ENCODE measurements at places on chromosomes 2 and 18.
A peak's percentile ranks its signal among the peaks of the same experiment; 100 is the strongest.

- DNase-seq, result no peak
Observed at GRCh38 chr2:98388601-98389250, 42.5 kb downstream of the CNGA3 start.

DNA sequence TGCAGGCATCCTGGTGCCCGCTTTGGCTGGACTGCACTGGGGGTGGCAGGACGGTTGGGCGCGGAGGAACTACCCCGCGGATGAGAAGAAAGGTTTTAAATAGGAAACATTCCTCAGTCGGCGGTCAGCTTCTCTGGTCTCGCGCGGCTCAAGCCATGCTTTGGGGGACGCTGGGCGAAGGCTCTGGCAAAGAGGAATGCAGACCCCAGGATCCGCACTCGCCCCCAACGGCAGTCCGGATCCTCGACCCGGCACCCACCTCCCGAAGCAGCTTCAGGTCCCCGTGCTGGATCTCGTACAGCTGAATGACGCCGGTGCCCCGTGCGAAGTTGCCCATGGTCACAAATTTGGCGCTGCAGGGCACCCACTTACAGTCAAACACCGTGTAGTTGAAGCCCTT, 686 bp upstream of the PNO1 start:
- peak; percentile 55 for DNase-seq

- no peak for DNase-seq
Observed at GRCh38 chr2:99365661-99366060, 28.5 kb downstream of the EIF5B start.

GRCh38 chr2:162056796-162057399, 17.1 kb downstream of the DPP4 start:
- no peak for DNase-seq

- no peak for DNase-seq
Observed at GRCh38 chr2:239954166-239955086, 70.7 kb downstream of the NDUFA10 start.

GRCh38 chr18:53984021-53984420, 240.4 kb downstream of the MBD2 start:
- no peak for DNase-seq

DNA sequence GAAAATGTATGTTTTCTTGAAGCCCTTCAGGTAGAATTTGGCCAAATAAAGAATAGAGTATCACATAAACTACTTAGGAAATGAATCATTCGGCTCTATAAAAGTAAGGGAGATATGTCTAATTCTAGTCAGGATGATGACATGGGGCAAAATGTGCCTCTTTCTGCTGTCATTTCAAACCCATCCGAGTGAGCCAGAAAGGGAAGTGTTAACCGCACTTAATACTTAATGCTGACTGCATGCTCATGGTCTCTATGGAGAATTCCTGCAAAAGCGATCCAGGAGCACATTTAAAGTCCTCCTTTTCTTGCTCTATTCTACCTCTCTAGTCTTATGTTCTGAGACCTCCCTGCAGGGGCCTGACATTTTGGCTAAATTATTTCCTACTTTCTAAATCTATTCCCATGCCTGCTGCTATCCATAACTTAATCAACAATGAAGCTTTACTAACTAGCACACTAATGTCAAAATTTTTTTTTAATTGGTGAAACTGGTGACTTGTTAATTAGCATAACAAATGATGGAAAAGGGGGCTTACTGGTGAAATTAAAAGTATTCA, 127.4 kb downstream of the CDC42EP3 start:
- DNase-seq, result no peak

DNA sequence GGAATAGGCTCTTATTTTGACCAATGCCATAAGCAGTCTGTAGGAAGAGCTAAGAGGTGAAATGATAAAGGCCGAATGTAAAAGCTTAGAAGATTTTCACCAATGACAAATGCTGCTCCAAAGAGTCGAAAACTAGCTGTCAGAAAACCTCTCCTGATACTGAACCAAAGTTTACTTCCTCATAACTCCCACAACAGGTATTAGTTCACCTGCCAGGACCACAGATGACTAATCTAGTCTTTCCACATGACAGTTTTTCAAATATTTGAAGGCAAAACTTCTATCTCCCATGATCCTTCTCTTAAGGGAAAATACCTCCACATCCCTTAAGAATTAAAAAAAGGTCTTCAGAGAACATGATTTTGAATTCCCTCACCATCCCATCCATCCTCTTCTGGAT, 473.2 kb upstream of the SPHKAP start:
- no peak for DNase-seq

- DNase-seq, result no peak
Observed at GRCh38 chr2:6353669-6354068, 512.0 kb downstream of the CMPK2 start.

GRCh38 chr2:151264157-151264825, 2.6 kb upstream of the RBM43 start:
- no peak for DNase-seq

DNA sequence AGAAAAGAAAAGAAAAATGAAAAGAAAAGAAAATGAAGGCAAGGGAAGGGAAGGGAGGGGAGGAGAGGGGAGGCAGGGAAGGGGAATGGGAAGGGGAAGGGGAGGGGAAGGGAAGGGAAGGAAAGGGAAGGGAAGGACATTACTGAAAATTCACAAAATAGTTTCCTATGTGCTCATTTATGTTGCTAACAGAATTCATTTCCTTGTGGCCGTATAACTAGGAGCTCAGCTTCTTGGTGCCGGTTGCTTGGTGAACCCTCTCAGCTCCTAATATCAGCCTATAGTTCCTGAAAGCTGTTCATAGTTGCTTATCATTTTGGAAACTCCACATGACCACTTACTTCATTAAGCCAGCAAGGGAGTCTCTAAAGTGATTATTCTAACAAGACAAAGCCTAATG, 379.8 kb upstream of the TMEFF2 start:
- DNase-seq, result no peak

DNA sequence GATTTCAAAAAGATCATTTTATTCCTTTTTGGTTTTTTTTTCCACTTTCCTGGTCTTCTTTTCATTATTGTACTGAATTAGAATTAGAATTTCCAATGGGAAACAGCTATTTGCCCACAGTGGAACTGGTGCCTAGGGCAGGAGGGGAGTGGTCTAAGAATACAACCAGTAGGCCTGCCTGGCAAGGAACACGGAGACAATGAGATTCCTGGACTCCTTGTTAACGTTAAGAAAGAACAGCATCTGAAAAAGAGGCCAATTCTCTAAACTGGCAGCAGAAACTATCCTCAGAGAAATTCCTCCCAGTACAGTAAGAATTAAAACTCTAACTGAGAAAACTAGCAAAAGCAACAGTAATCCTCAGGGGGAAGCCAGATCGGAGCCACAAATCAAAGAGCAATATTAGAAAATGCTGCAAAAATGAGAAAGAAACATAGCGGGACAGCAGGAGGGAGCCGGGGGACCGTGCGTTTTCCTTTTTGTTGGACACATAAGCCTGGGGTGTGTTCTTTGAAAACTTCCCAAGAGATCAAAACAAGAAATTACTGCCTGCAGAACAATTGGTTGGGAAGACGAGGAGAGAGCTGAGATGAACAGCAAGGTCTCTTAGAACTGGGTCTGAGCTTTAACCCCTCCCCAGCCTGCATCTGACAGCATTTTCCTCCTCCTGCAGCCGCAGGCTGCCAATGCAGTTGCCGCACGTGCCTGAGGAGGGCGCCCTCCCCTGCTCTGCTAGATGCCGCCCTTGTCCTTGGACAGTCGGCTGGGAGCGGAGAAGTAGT, 776.0 kb downstream of the TSN start:
- no peak for DNase-seq

DNA sequence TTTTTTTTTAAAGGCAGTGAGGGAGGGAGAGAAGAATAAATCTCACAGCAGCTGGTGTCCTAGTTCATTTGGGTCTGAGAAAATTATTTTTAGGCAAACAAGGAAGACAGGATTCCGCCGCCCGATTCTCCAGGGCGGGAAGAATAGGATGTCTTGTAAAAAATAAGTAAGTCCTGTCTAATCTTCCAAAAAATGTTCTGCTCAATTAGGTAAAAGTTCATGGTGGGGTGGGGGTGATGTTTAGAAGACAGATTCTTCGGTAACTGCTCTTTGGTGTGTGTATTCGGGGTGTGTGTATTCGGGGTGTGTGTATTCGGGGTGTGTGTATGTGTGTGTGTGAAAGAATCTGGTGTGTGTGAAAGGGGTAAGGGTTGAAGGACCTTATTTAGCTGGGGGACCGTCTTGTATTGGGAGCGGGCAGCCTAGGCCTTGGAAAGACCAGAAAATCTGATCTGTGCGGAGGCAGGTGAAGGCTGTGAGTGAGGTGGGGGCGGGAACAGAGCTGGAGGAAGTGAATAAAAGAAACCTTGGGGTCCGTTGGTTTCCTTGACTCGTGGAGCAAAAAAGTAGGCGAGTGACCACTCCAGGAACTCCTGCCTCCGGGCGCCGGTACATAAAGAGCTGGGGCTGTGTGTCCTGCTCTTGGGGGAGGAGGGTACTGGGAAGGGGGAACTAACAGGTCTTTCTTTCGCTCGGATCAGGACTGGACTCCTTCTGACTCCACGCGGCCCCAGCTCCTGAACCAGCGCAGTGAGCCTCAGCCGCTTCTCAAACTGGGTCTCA, 4.4 kb upstream of the PAX3 start:
- DNase-seq, result no peak

DNA sequence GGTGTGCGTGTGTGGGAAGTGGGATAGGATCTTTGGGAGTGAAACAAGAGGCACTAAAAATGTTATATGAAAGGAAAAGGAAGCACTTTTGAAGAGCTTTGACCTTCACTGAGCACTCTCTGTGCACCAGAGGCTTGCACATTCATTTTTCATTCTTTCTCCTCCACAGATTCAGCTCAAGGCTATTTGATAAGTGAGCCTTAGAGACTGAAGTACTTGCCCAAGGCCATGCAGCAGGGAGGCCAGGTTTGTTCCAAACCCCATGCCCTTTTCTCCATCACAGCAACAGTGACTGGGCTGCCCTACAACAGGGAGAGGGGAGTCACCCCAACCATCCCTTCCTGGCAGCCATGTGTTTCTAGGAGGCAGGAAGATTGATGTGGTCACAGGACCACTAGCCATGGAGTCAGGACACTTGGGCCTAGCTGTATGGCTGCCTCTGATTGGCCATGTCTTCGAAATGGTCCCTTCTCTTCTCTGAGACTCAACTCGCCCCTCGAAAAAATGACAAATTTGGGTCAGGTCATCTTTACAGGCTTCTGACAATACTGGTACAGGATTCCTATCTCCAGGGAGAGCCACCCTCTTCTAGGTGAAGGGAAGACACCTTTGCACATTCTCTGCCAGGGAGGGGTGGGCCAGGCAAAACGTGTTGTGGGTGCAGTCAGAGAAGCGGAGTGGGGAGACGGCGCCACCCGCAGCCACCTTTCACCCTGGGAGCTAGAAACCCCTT, 123.5 kb upstream of the MYCN start:
- no peak for DNase-seq

- no peak for DNase-seq
Observed at GRCh38 chr18:44927127-44927849, 246.6 kb downstream of the SETBP1 start.

DNA sequence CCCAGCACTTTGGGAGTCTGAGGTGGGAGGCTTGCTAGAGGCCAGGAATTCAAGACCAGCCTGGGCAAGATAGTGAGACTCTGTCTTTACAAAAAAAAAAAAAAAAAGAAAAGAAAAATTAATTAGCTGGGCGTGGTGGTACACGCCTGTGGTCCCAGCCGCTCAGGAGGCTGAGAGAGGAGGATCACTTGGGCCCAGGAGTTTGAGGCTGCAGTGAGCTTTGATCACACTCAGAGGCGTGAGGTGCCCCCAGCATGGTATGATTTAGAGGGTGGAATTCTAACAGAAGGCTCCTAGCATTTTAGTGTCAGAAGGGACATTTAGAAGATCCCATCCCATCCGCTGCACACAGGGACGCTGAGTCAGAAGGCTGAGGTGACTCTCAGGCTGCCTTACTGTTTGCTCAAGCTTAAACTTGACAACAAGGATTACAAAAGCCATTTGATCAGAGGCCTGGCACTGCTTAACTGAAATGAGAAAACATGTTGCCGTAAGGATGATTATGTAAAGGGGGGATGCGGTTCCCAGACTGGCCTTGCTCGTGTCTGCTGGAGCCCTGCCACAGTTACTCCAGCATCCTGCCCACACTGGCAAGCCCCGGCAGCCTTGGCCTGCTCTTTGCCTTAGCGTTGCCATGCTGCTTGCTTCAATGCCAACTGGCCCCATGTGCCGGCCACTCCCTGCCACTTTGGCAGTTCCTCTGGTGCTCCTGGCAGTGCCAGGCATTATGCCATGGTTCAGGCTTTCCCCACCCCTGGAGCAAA, 45.6 kb upstream of the SLC1A4 start:
- no peak for DNase-seq

GRCh38 chr18:45061359-45061758, 380.7 kb downstream of the SETBP1 start:
- DNase-seq, result no peak

DNA sequence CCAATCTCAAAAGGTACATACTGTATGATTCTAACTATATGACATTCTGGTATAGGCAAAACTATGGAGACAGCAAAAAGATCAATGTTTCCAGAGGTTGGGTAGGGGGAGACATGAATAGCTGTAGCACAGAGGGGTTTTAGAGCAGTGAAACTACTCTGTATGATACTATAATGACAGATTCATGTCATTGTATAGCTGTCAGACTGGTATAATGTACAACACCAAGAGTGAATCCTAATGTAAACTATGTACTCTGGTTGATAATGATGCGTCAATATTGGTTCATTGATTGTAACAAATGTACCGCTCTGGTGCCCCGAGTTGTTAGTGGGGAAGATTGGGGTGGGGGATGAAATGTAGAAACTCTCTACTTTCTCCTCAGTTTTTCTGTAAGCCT, 172.4 kb upstream of the SPOPL start:
- no peak for DNase-seq

DNA sequence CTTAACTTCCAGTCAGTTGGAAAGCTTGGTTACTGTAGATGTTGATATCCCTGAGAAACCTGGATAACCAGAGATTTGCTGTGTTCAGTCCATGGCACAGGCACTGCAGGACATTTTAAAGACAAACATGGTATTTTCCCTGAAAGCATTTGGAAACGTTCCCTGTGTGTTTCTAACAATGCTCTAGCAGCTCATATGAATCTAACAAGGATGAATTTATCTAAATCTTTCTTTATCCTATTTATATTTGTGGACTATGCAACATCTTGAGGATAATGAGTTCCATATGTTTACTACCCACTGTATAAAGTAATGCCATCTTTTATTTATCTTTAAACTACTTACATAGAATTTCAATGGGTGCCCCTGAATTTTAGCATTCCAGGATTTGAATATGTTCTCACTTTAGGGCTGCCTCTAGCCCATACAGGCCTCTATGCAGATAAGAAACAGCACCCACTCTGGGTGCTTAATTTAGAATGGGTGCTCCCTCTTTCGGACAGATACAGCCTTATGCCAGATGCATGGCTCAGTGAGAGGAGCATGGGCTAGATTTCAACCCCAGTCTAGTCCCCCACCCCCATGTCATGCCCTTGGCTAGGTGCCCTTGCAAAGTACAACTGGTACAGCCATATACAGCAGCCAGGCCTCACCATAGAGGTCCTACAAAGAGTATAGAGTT, 50.6 kb upstream of the NEMP2 start:
- no peak for DNase-seq
